ENCODE measurements at places on chromosomes 5 and 9.
A peak's percentile ranks its signal among the peaks of the same experiment; 100 is the strongest.

DNA sequence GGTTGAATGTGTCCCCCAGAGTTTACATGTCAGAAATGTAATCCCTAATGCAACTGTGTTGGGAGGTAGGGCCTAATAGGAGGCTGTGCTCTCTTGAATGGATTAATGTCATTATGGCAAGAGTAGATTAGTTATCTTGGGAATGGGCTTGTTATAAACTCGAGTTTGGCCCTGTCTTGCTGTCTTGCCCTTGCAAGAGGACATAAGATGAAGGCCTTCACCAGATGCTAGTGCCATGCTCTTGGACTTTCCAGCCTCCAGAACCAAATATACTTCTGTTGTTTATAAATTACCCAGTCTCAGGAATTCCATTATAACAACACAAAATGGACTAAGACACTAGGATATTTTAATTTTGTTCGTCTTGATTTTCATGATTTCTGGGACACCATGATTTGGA is 5.4 kb downstream of the PIK3R1 start:
- no peak for DNase-seq

GRCh38 chr5:178797546-178798440 is 62.0 kb upstream of the ZNF354B start:
- no peak for DNase-seq

DNA sequence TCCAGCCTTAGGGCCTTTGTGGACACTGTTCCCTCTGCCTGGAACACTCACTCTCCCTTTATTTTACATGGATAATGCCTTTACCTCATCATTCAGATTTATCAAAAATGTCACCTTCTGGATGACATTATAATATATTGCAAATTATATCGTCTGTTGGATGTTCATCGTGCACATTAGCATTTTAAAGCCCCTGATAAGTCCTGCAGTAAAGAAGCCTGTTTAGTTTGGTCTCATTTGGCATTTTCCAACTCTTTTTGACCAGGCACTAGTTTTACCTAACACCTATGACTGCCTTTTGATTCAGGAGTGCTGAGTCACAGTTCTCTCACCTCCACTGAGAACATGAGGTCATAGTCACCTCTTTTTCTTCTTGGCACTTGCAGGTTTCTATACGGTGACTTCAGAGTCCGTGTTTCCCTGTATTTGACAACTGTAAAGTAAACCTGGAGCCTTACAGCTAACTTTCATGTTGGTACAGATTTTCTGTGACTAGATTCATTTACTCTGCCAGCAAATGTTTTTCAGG is 57.7 kb upstream of the STC2 start:
- DNase-seq: no peak

DNA sequence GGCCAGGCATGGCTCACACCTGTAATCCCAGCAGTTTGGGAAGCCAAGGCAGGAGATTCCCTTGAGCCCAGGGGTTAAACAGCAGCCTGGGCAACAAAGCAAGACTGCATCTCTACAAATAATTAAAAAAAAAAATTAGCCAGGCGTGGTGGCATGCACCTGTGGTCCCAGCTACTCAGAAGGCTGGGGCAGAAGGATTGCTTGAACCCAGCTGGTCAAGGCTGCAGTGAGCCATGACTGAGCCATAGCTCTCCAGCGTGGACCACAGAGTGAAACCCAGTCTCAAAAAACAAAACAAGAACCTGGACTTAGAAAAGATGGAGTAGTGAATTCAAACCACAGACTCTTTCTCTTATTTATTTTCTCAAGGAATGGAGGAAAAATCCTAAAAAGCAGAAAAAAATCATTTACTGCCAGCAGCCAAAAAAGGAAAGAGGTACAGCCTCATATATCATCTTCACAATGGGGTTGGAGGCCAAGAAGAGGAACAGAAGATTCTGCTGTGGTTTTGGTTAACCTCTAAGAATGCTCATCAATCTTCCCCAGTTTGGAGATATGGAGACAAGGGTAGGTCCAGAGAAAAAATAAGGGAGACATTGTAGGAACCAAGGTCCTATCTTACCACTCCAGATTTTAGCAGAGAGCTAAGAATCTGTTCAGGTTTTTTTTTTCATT is 40.0 kb upstream of the MYO10 start:
- no peak for DNase-seq

- no peak for DNase-seq
These were observed 535.8 kb downstream of the SEMA5A start for GRCh38 chr5:9009931-9010651.

DNA sequence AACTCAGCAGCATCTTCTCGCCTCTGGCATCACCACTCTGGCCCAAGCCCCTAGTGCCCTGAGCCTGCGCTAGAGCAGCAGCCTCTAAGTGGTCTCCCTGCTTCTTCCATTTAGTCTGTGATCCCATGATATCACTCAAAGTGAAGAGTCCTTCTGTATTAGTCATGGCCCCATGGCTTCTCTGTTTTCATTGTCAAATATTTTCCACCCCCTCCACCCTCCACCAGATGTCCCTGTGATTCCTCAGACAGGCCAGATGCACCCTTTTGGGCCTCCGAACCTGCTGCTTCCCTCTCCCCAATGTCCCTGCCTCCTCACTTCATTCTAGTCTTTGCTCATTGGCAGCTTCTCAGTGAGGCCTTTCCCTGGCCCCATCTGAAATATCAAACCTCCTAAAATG is 299.2 kb downstream of the SPOCK1 start:
- DNase-seq: no peak

DNA sequence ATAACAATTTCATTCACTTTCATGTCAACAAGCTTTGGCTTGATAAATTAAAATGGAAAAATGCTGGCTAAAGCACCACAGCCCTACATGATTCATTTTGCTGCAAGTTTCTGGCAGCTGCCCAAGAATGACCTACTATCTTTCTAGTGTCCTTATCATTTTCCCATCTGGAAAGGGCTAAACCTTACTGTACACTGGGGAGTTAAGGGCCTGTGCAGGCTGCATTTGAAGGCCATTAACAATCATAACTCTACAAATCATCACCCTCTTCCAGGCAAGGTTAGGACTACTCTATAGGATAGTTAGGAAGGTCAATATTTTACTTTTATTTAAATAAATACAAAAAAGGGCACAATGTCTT is 579.7 kb upstream of the ZNF608 start:
- DNase-seq: no peak

- no peak for DNase-seq
These were observed 42.0 kb upstream of the LVRN start for GRCh38 chr5:115920171-115920725.

DNA sequence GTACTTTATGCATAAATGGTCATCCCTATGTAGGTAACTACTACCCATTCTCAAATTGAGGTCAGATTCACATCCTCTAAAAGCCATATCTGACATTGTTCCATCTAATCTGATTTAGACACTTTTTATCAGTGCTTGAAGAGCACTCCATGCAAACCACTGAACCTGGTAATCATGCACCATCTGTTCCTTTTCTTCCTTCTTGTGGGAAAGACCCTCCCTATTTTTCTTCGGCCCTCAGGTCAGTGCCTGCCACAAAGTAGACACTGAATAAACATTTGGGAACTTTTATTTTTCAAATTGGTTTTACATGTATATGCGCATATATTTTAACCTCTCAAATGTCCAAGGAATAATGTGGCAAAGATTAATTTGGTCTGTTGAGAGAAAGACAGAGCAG is 26.0 kb upstream of the PDE4D start:
- no peak for DNase-seq

DNA sequence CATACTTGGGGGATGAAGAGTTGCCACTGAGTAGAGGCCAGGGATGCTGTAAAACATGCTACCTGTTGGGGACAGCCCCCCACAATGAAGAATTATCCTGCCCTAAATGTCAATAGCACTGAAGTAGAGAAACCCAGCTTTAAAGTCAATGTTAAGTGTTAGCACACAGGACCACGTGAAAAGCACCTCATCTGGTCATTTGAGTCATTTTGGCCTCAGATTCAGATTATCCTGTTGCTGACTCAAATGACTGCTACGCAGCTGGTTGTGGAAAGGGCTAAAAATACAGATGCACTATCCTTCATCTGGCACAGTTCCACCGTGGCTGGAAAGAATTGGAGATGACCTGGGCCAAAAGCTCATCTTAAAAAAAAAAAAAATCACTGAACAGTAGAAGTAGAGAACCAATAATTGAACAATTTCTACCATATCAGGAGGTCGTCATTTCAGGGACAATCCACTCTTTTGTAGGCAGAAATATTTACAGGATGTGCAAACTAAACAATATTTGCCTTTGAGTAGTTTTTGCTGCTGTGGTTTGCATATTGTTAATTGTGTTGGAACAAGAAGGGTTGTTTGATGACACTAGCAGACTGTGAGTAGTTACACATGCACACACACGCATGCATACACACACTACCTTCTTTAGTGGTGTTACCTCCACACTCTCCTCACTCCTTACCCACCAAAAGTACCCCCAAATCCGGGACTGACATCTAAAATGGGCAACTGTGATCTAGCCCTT is 195.3 kb upstream of the KLF9 start:
- no peak for DNase-seq

- DNase-seq: no peak
These were observed 21.0 kb downstream of the F2RL2 start for GRCh38 chr5:76602094-76602726.

- no peak for DNase-seq
These were observed 412 bp downstream of the FGF18 start for GRCh38 chr5:171419688-171420430.

GRCh38 chr9:76561900-76562299 is 102.9 kb downstream of the GCNT1 start:
- no peak for DNase-seq

- no peak for DNase-seq
These were observed 144.9 kb downstream of the BARX1 start for GRCh38 chr9:93810028-93810971.

DNA sequence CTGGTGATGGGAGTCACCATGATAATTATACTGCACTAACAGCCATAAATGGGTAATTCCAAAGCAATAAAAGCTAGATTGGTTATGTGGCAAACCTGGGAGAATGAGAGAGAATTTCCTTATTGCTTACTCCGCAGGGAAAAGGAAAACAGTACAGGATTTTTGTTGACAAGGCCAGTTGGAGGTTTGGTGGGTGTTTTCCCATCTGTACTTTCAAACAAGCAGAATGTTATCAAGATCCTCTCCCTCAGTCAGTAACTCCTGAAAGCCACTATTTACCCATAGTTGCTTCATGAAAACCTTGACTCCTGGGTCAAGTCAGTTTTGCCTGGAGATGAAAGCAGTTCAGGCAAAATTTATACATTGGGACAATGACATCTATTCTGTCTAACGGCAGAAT is 26.4 kb downstream of the IL9 start:
- no peak for DNase-seq

- DNase-seq: peak; percentile 87
These were observed at the start of gene SLC2A6 for GRCh38 chr9:133478851-133479711. SLC2A6 (minus strand) TSS chr9:133479099; CDS start chr9:133479059, 40 bp downstream.

GRCh38 chr9:131122158-131122557 is 3.2 kb upstream of the NUP214 start:
- DNase-seq: no peak

GRCh38 chr9:92094655-92095054 is 20.6 kb downstream of the SPTLC1 start:
- DNase-seq: peak; percentile 35

DNA sequence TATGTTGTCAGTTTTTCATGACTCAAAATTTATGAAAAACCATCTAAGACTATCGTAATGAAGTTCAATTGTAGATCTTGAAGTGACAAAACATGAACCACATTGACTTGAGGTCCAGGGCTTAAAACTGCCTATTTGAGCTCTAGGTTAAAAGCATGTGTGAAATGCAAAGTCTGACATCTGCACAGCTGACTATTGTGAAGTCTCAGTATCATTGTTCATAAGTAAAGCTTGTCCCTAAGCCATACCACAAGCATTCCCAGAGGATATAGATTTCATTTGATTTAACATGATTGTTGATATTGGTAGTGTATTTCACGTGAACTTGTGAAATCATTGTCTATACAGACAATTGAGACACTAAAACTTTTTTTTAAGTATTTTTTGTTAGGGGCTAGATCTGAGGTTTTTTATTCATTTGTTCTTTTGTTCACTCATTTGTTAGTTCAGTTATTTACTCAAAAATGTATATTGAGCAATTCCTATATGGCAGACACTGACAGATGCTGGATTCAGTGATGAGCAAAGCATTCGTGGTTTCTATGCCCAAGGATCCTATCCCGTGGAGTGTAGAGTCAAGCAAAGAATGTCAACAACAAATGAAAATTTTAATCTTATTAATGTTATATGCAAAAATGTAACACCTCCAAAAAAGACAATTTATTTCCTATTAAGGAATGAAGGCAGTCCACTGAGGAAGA is 485.2 kb downstream of the RAB3C start:
- DNase-seq: no peak

GRCh38 chr5:173035904-173036707 is 20.0 kb upstream of the CREBRF start:
- no peak for DNase-seq

GRCh38 chr5:11459716-11460115 is 444.5 kb downstream of the CTNND2 start:
- no peak for DNase-seq

DNA sequence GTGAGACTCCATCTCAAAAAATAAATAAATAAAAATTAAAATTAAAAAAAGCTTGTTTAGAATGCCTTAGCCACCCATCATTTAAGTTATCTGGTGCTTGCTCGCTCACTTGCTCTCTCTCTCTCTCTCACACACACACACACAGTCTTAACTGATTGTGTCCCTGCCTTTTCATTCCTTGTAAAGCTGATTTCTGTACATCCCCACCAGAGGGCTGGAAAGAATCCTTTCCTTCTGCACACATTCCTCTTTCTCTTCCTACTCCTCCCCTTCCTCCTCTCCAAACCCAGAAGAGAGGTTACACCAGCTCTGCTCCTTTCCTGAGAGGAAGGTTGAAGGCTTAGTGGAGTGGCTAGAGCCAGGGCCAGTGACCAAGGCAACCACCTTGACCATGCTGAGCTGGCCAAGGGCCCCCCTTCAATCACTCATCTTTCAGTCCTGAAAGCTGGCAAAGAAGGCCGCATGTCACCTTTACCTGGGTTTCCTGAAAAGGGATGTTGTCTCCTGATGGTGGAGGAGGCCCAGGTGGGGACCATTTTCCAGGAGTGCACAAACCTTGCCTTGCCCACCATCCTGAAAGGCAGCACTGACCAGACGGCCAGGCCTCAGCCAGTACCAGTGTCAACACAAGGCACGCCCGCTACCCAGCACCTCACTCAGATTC is 25.6 kb downstream of the STK10 start:
- no peak for DNase-seq

GRCh38 chr9:130911254-130912049 is 14.8 kb upstream of the QRFP start:
- no peak for DNase-seq

- no peak for DNase-seq
These were observed 124.5 kb downstream of the BARX1 start for GRCh38 chr9:93830606-93831005.

- DNase-seq: no peak
These were observed 17.4 kb upstream of the IL33 start for GRCh38 chr9:6198251-6198650.

- DNase-seq: no peak
These were observed 161.2 kb downstream of the C9orf50 start for GRCh38 chr9:129459547-129460322.

DNA sequence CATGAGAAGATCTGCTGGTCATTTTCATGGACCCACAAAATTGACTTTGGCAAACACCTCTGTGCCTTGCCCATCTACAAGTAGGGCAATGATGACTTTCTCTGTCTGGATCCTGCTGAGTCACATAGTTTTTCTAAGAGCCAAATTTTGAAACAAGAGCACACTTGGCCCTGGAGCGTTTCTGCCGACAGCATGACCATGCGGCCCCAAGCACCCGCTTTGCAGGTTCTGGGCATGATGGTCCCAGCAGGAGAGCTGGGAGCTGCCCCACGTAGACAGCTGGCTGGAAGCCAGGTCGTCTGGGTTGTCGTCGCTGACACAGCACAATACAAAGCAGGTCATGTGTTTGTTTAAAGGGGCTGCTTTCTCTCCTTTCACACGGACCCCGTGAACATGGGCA is 159.8 kb downstream of the SYK start:
- DNase-seq: no peak
